ENCODE measurements at places on chromosomes 4 and X. TPM values are rescaled to one million over a fixed set of nuclear protein-coding genes. Genes with fewer than 3 reads are reported as not detected.

Gene CLNK
- polyA plus RNA-seq: not detected

Gene UGT2A1
- not detected for polyA plus RNA-seq

Gene SSX4
- polyA plus RNA-seq: not detected

Gene MAP3K15
- polyA plus RNA-seq: not detected

Gene PCYT1B
- polyA plus RNA-seq: not detected

Gene PRDM5
- 17.3 TPM for polyA plus RNA-seq

Gene FGF13
- polyA plus RNA-seq: 0.67 TPM

Gene POU3F4
- polyA plus RNA-seq: 0.01 TPM

GRCh38 chr4:183558873-183559272, 54.0 kb downstream of the ING2 start:
- DNase-seq: no peak
- no peak overlapping the region for H3K4me3 ChIP-seq
- no peak overlapping the region for H3K27ac ChIP-seq
- no peaks in the 10 kb centered on the region for H3K4me1 ChIP-seq
- H3K36me3 ChIP-seq: no peaks in the 10 kb centered on the region

DNA sequence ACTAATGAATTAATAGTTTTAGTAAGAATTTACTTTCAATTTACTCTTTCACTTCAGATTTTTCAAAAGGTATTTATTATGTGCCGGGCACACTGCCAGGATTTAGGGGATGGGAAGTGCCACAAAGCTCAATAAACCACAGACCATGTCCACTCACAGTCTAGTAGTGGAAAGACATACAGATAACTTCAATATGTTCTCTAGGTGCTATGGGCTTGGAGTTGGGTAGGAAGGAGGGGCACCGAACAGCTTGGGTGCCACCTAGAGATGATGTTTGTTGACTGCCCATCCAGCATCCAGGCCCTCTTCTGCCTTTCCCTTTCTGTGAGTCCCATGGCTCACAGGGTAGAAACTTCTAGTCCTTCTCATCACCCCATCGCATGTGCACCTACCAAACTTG, 17.8 kb downstream of the MFAP3L start:
- no peak overlapping the region for H3K27ac ChIP-seq
- no peaks in the 10 kb centered on the region for H3K4me1 ChIP-seq
- DNase-seq: no peak
- no peak overlapping the region for H3K4me3 ChIP-seq
- no peaks in the 10 kb centered on the region for H3K27me3 ChIP-seq
- H3K36me3 ChIP-seq: no peaks in the 10 kb centered on the region

DNA sequence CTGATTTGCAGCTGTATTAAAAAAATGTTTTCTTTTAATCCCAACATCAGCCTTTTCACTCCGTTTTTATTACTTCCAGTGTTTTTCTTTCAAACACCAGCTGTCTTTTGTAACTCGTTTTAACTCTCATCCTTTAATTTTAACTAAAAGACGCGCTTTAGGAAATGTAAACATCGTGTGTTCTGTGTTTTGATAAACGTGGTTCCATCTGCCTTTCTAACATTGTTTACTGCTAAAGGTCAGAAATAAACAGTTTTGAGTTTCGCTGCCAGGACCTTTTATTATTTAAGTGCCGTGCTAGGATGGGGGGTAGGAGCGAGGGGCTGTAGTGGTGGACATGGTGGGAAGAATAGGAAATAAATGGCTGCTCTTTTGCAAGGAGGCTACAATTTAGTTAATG, 1.5 kb downstream of the N4BP2 start:
- peaks cover 3% of the 10 kb centered on the region for H3K4me1 ChIP-seq
- H3K27ac ChIP-seq: peak overlapping the region; percentile 94
- no peak for DNase-seq
- H3K27me3 ChIP-seq: no peaks in the 10 kb centered on the region
- H3K4me3 ChIP-seq: peak overlapping the region; percentile 80
- H3K36me3 ChIP-seq: no peaks in the 10 kb centered on the region

- H3K27me3 ChIP-seq: no peaks in the 10 kb centered on the region
- H3K27ac ChIP-seq: no peak overlapping the region
- H3K36me3 ChIP-seq: no peaks in the 10 kb centered on the region
Observed at GRCh38 chr4:148211533-148211932, 230.7 kb downstream of the NR3C2 start.

DNA sequence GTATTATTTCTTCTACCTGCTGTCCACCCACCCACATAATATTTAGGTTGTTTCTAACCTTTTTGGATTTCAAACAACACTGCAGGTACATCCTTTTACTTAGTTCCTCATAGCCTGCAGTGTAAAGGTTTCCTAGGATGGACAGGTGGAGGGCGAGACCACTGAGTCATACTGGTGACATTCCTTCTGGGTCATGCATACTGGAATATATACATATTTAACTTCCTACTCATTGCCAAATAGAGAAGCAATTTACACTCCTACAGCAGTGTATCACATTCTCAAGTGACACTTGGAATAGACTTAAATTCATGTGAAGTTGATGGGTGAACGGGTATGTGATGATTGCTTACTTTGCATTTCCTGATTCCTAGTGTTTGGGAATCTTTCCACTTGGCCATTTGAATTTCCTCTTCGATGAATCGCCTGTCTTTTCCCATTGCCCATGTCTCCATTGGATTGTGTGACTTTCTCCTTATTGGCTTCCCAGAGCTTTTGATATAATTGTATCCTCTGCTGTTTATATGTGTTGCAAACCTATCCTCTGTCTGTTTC, 8.2 kb upstream of the PPP2R2C start:
- no peaks in the 10 kb centered on the region for H3K4me1 ChIP-seq
- DNase-seq: no peak
- no peak overlapping the region for H3K4me3 ChIP-seq
- H3K27me3 ChIP-seq: no peaks in the 10 kb centered on the region
- H3K36me3 ChIP-seq: no peaks in the 10 kb centered on the region

GRCh38 chr4:170111085-170111484, 21.3 kb upstream of the AADAT start:
- no peaks in the 10 kb centered on the region for H3K4me1 ChIP-seq
- no peaks in the 10 kb centered on the region for H3K27me3 ChIP-seq
- H3K36me3 ChIP-seq: no peaks in the 10 kb centered on the region
- no peak for DNase-seq
- no peak overlapping the region for H3K4me3 ChIP-seq

DNA sequence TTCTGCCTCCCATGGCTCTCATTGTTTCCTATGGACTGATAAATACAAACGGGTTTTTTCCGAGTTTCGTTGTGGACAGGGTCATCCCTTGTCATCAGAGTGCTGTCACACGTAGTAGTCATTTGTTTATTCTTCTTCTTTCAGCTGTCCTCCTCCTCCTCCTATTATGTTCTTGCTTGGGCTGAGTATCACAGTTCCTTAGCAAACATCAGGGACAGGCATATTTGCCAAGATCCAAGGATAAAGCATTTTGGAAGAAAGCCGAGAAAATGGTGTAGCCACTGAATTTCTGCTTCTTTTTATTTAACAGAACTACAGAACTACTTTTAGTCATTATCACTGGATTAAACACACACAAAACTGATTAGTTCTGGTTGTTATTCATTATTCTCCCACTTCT, 167.9 kb downstream of the MAML3 start:
- DNase-seq: no peak
- H3K4me1 ChIP-seq: no peaks in the 10 kb centered on the region
- no peak overlapping the region for H3K4me3 ChIP-seq
- no peak overlapping the region for H3K27ac ChIP-seq

- no peak overlapping the region for H3K4me3 ChIP-seq
- H3K27me3 ChIP-seq: no peaks in the 10 kb centered on the region
- peak overlapping the region; percentile 85 for H3K27ac ChIP-seq
- no peak for DNase-seq
- no peaks in the 10 kb centered on the region for H3K36me3 ChIP-seq
Observed at GRCh38 chr4:76206222-76206942, 7.2 kb downstream of the SCARB2 start.

GRCh38 chrX:34332334-34332733, 200.2 kb upstream of the FAM47A start:
- H3K36me3 ChIP-seq: no peaks in the 10 kb centered on the region
- H3K4me3 ChIP-seq: no peak overlapping the region
- H3K27me3 ChIP-seq: no peaks in the 10 kb centered on the region
- no peaks in the 10 kb centered on the region for H3K4me1 ChIP-seq

GRCh38 chrX:37455381-37455780, 106.2 kb downstream of the PRRG1 start:
- peaks cover 2% of the 10 kb centered on the region for H3K4me1 ChIP-seq
- H3K36me3 ChIP-seq: no peaks in the 10 kb centered on the region
- H3K27me3 ChIP-seq: no peaks in the 10 kb centered on the region
- DNase-seq: peak; percentile 29
- no peak overlapping the region for H3K4me3 ChIP-seq

GRCh38 chr4:156169861-156170260, 216.2 kb upstream of the CTSO start:
- H3K27ac ChIP-seq: no peak overlapping the region
- no peaks in the 10 kb centered on the region for H3K27me3 ChIP-seq
- H3K4me1 ChIP-seq: no peaks in the 10 kb centered on the region
- no peak overlapping the region for H3K4me3 ChIP-seq
- no peaks in the 10 kb centered on the region for H3K36me3 ChIP-seq

GRCh38 chrX:133495464-133496391, 80.4 kb upstream of the GPC4 start:
- no peaks in the 10 kb centered on the region for H3K27me3 ChIP-seq
- peak overlapping the region; percentile 44 for H3K27ac ChIP-seq
- DNase-seq: peak; percentile 54

DNA sequence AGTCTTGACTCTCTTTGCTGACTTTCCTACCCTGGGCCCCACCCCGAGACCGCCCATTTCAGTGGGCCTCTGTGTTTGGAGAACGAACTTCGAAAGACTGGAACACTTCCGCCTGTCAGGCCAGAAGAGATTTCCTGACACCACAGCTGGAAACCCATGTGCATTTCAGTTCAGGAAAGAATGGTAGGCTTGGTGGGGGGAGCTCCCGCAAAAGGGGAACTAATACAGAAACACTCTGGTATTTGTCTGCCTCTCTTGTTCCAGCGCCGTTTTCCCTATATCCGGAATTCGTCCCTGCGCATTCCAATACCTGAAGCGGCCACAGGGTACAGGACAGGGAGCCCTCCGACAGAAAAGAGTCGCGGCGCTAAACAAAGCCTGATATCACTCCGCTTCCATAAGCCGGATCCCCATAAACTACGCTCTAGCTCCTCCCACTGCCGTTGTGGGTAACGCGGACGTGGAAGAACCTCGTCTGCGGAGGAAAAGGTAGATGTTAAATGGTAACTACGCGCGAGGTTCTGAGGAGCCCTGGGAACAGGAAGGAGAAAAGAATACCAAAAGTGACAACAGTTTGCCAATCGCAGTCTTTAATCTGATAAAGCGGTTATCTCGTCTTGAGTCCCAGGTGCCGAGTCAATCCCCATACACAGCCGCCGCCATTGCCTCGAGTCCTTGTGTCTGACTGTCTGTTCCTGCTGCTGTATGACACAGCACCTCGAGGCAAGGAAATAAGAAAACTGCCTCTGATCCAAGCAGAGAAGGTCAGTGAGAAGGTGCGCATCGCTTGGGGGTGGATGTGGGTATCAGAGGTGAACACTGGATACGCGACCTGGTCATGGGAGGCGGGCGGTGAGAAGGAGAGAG, at the start of gene ARMCX5:
TSS of gene ARMCX5 (plus strand) at position 432 of the 867 bp plus-strand sequence. CDS start 2,627 bp downstream, outside the sequence.
- H3K27me3 ChIP-seq: no peaks in the 10 kb centered on the region
- H3K4me1 ChIP-seq: no peaks in the 10 kb centered on the region
- peaks cover 12% of the 10 kb centered on the region for H3K36me3 ChIP-seq
- peak; percentile 84 for DNase-seq

DNA sequence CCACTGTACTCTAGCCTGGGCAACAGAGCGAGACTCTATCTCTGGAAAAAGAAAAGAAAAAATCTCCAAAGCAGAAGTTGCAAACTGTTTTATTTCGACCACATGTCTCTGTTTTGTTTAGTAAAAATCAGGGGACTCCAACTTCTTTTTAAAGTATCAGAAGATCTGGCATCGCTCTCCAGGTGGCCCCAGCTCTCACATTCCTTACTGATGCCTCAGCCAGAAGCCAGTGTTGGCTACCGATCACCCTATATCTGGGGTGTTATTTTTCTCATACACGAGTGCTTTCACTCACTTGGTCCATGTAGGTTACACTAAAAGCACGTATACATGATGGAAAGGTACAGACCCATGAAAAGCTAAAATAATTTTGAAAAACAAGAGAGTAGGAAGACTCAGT, 8.3 kb downstream of the MPP1 start:
- H3K27ac ChIP-seq: no peak overlapping the region
- no peaks in the 10 kb centered on the region for H3K36me3 ChIP-seq
- no peak overlapping the region for H3K4me3 ChIP-seq
- no peaks in the 10 kb centered on the region for H3K27me3 ChIP-seq
- DNase-seq: no peak

DNA sequence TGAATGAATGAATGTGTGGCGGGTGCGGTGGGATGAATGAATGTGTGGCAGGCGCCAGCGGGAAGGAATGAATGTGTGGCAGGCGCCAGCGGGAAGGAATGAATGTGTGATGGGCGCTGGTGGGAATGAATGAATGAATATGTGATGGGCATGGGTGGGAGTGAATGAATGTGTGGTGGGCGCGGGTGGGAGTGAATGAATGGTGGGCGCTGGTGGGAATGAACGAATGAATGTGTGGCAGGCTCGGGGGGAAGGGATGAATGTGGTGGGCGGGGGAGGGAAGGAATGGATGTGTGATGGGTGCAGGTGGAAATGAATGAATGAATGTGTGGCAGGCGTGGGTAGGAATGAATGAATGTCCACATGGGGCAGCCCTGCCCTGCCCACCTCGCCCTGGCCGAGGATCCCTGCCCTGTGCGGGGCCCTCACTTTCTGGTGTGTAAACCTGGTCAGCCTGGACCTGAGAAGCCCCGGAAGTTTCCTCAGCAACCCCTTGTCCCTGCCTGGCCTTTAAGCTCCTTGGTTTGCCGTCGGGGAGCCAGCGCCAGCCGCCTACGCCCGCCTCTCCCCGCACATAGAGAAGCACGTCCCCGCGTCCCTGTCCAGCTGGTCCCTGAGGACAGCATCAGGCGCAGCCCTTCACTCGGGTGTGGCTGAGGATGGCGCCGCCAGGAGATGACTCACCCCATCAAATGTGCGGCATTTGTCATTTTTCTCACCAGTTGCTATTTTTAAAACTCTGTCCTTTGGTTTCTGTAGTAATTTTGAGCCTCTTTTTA, 112.8 kb upstream of the LRPAP1 start:
- no peaks in the 10 kb centered on the region for H3K4me1 ChIP-seq
- no peak overlapping the region for H3K4me3 ChIP-seq
- H3K27ac ChIP-seq: no peak overlapping the region
- no peaks in the 10 kb centered on the region for H3K36me3 ChIP-seq
- no peak for DNase-seq
- no peaks in the 10 kb centered on the region for H3K27me3 ChIP-seq

DNA sequence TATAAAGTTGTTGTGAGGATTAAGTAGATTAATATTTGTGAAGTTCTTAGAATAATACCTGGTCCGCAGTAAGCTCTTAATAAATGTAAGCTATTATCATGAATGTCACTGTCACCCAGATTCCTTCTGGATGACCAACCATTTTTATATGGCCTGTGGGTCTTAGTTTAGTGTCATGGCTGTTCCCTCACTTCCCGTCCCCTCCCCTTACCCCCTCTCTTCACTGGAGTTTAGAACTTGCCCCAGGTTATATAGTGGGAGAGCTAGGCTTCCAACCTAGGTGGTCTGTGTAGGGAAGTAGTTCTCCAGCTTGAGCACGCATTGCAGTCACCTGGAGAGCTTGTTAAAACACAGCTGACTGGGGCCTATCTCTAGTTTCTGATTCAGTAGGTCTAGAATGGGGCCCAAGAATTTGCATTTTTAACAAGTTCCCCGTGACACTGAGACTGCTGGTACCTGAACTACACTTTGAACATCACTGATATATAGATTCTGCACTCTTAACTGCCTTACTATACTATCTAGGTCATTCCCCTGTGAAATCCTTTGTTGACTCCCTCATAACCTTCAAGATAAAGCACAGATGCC, 66.9 kb upstream of the PLAC1 start:
- no peak for DNase-seq
- H3K27ac ChIP-seq: no peak overlapping the region
- no peaks in the 10 kb centered on the region for H3K27me3 ChIP-seq
- H3K4me1 ChIP-seq: no peaks in the 10 kb centered on the region
- no peak overlapping the region for H3K4me3 ChIP-seq
- no peaks in the 10 kb centered on the region for H3K36me3 ChIP-seq
